T-helper 2 cell treated with Interferon-gamma antibody and Interleukin-4, amounts not matched to agents 5 μg/mL and 100 μg/mL, for 36 hours (primary cell): ENCODE measurements at places on chromosomes 1 and 21.

DNA sequence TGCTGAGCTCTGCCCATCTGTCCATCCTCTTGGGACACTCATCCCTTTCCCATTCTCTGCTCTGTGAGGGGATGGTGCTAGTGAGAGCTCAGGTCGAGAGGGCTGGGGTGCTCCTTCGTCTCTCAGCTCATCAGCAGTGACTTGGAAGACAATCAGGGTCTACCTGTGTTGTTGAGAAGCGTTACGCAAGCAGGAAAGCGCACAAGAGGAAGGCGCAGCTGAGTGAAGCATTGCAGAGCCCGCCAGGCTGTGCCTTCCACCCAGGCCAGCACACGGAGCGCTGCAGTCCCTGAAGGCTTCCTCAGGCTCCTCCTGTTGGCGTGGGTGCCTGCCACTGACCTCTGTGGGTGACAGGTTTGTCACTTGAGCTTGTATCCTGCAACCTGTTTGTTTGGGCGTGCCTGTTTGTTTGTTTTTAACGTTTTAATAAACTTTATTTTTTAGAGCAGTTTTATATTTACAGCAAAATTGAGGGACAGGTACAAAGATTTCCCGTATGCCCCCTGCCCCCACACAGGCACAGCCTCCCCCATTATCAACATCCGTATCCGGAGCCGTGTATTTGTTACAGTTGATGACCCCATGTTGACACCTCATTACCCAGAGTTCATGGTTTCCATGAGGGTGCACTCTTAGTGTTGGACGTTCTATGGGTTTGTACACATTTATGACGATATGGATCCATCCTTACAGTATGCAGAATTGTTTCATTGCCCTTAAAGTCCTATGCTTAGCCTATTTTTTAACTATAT lies 36.7 kb downstream of the ADARB1 start:
- peaks cover 56% of the 10 kb centered on the region for H3K4me1 ChIP-seq
- no peak for DNase-seq
- H3K27me3 ChIP-seq, result no peaks in the 10 kb centered on the region
- H3K4me3 ChIP-seq, result peak overlapping the region; percentile 51
- H3K27ac ChIP-seq, result no peak overlapping the region

GRCh38 chr1:48202030-48202752 lies 20.3 kb upstream of the SLC5A9 start:
- no peaks in the 10 kb centered on the region for H3K36me3 ChIP-seq
- no peak overlapping the region for H3K27ac ChIP-seq
- H3K4me1 ChIP-seq, result no peaks in the 10 kb centered on the region

- peaks cover 9% of the 10 kb centered on the region for H3K27me3 ChIP-seq
- no peak overlapping the region for H3K4me3 ChIP-seq
- no peaks in the 10 kb centered on the region for H3K4me1 ChIP-seq
- DNase-seq, result no peak
- no peak overlapping the region for H3K27ac ChIP-seq
Observed at GRCh38 chr1:220516722-220517042, 11.3 kb upstream of the MARK1 start.

- no peak for DNase-seq
- no peaks in the 10 kb centered on the region for H3K36me3 ChIP-seq
- H3K4me1 ChIP-seq, result no peaks in the 10 kb centered on the region
- no peak overlapping the region for H3K27ac ChIP-seq
- no peaks in the 10 kb centered on the region for H3K27me3 ChIP-seq
- H3K4me3 ChIP-seq, result no peak overlapping the region
Observed at GRCh38 chr21:31993826-31994825, 121.3 kb downstream of the HUNK start.

DNA sequence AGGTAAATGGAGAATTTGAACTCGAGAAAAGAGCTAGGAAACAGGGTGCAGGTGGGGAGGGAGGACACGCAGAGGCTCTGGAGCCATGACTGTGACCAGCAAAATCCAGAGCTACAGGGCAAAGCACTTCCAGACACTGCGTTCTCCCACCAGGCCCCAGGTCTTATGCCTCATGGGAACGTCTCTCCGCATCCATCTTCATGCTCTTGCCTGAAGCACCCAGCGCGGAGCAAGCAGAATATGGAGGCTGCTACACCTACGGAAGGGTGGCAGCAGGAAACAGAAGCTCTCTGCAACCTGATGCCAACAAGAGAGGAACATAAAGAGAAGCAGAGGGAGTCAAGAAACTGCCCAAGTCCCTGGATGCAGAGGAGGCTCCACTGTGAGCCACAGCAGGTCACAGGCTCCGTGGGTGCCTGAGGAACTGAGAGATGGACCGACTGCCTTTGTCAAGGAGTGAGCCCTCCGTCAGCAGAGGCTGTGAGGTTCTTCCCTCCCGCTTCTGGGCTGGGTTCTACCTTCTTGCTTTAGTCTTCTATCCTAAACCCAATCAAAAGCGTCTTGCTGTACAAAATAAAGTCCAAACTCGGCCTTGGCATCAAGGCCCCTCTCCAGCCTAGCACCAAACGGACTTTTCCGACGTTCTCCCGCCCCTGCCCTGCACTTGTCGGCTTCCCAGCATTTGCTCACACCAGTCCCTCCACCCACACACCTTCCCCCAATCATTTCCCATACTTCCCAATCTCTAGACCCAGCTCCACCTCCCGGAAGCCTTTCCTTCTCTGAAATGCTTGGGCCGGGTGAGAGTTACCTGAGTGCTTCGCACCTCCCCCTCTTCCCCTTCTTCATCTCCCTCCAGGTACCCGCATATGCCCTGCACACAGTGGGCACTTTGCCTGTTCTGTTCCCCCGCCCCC lies 930 bp downstream of the DHCR24 start:
- peaks cover 36% of the 10 kb centered on the region for H3K36me3 ChIP-seq
- H3K27ac ChIP-seq, result peak overlapping the region; percentile 87

- peak overlapping the region; percentile 99 for H3K4me3 ChIP-seq
- H3K4me1 ChIP-seq, result peaks cover 64% of the 10 kb centered on the region
- no peaks in the 10 kb centered on the region for H3K27me3 ChIP-seq
- DNase-seq, result no peak
- H3K36me3 ChIP-seq, result peaks cover 12% of the 10 kb centered on the region
- peak overlapping the region; percentile 100 for H3K27ac ChIP-seq
Observed at GRCh38 chr1:150563340-150564038, 14.3 kb downstream of the ADAMTSL4 start.

DNA sequence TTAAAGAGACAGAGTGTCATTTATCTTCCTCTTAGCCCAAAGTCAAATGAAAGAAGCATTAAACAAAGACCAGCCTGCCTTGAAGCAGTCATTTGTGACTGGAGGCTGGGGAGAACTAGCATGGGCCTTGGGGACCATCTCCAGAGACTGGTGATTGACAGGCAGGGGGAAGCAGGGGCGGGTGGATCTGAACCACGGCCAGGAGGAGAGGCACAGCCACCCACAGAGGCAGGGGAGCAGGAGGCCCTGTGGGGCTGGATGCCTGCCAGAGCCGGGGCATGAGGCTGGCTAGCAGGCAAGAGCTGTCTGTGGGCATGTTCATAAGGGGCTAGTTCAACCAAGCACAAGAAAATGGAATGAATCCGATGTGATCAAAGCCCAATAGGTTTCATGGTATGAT lies 73.9 kb downstream of the PLXNA2 start:
- H3K27me3 ChIP-seq, result peaks cover 18% of the 10 kb centered on the region
- no peaks in the 10 kb centered on the region for H3K36me3 ChIP-seq
- no peak for DNase-seq
- no peak overlapping the region for H3K4me3 ChIP-seq
- H3K27ac ChIP-seq, result no peak overlapping the region
- H3K4me1 ChIP-seq, result no peaks in the 10 kb centered on the region

- peaks cover 57% of the 10 kb centered on the region for H3K36me3 ChIP-seq
- no peak for DNase-seq
- H3K27ac ChIP-seq, result peak overlapping the region; percentile 43
- no peaks in the 10 kb centered on the region for H3K27me3 ChIP-seq
- H3K4me1 ChIP-seq, result peaks cover 36% of the 10 kb centered on the region
Observed at GRCh38 chr1:39573736-39574624, 2.6 kb downstream of the PABPC4 start.

DNA sequence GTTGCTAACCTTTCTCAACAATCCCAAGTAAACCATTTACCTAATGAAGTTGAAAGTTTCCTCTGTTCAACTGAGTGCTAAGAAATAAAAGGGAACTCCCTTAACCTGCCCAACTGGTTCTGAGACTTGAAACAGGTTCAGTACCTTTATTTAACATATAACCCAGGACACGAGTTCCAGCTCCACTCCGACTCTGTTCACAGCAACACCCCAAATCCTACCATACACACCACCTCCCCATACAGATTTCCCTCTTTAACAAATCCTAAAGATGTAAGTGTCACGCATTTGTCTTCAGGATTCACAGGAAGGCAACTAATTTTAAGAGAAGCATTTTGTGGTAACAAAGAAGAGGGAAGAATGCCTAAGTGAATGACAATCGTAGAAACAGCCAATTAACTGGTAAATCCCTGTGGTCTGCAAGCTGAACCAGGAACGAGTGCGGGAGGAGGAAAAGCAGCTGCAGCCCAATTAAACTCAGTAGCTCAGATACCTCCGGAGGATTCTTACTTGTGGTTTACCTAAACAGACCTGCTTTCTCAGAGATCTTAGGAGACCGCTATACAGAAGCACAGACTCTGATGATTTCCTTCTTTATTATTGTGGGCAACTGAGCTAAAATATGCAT lies 134.5 kb upstream of the MAGI3 start:
- H3K4me1 ChIP-seq, result no peaks in the 10 kb centered on the region
- DNase-seq, result no peak
- H3K36me3 ChIP-seq, result no peaks in the 10 kb centered on the region
- no peak overlapping the region for H3K4me3 ChIP-seq
- peaks cover 24% of the 10 kb centered on the region for H3K27me3 ChIP-seq
- H3K27ac ChIP-seq, result no peak overlapping the region

- peaks cover 10% of the 10 kb centered on the region for H3K27me3 ChIP-seq
- H3K36me3 ChIP-seq, result no peaks in the 10 kb centered on the region
- H3K4me3 ChIP-seq, result no peak overlapping the region
- H3K4me1 ChIP-seq, result no peaks in the 10 kb centered on the region
- no peak for DNase-seq
- H3K27ac ChIP-seq, result no peak overlapping the region
Observed at GRCh38 chr1:210298936-210299335, 29.8 kb upstream of the HHAT start.

DNA sequence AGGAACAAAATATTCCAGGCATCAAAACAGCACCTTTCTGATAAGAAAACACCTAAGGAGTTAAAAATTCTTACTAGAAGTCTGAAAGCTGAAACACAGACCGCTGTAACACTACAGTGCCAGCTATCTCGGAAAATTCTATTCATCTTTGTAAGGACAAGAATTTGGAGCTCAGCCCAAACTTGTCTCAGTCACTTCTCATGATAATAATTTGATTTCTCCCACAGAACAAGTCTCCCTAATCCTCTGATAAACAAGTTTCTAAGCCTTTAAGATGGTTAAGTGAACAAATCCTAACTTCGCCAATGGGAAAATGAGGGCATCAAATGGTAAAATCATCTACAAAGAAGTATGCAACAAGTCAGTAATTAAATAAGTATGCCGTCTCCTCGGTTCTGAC lies 59.9 kb downstream of the SIPA1L2 start:
- H3K4me1 ChIP-seq, result no peaks in the 10 kb centered on the region
- H3K27me3 ChIP-seq, result peaks cover 5% of the 10 kb centered on the region
- H3K4me3 ChIP-seq, result no peak overlapping the region
- DNase-seq, result no peak

GRCh38 chr1:153023109-153023508 lies 7.9 kb upstream of the SPRR1B start:
- peaks cover 15% of the 10 kb centered on the region for H3K27me3 ChIP-seq
- no peaks in the 10 kb centered on the region for H3K4me1 ChIP-seq
- H3K27ac ChIP-seq, result no peak overlapping the region

DNA sequence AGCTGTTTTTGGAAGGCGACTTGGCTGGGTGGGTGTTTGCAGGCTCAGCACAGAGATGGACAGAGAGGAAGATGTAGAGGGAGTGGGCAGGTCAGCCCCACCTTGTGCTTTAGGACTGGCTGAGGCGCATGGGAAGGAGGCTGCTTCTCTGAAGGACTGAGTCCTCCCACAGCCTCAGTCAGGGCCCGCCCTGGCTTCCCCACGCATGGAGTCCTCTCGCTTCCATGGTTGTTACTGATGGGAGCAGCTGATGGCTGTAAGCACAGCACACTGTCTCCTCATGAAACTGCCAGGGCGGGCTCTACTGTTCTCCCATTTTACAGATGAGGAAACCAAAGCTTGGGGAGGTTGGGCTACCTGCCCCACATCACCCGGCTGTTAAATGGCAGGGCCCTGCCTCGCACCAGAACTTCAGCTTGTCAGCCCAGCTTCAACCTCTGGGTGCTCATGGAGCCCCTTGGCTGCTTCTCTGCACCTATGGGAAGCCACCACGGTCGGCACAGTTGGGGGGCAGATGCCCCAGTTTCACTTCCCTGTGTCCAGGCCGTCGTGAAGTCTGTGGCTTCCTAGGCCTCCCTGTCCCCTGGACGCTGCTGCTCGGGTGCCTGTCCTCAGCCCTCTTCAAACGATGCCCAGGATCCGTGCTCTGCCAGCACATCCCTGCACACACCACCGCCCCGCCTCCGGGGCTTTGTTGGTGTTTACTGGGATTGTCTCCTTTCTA lies 2.4 kb downstream of the TMEM201 start:
- H3K4me1 ChIP-seq, result peaks cover 23% of the 10 kb centered on the region
- peak overlapping the region; percentile 55 for H3K27ac ChIP-seq
- DNase-seq, result no peak
- peak overlapping the region; percentile 80 for H3K4me3 ChIP-seq
- no peaks in the 10 kb centered on the region for H3K36me3 ChIP-seq
- no peaks in the 10 kb centered on the region for H3K27me3 ChIP-seq

DNA sequence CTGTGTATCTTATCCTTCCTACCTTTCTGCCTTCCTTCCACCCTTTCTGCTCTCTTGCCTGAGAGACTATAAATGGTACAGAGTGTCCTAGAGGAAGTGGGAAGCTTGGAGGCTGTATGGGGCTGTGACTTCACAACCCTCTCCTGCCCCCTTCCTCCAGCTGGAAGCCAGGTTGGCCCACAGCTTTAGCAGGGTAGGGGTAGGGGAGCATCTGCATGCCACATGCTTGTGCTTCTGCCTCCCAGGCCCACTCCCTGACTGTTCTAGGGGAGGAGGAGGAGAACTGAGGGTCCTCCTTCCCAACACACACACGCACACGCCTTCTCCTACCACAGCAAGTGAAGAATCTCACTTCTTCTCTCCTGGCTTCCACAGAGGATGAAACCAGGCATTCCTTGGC lies 3.9 kb upstream of the SLC27A3 start:
- H3K36me3 ChIP-seq, result peaks cover 41% of the 10 kb centered on the region
- DNase-seq, result no peak
- H3K4me1 ChIP-seq, result peaks cover 10% of the 10 kb centered on the region
- H3K4me3 ChIP-seq, result no peak overlapping the region
- no peak overlapping the region for H3K27ac ChIP-seq
- H3K27me3 ChIP-seq, result no peaks in the 10 kb centered on the region

DNA sequence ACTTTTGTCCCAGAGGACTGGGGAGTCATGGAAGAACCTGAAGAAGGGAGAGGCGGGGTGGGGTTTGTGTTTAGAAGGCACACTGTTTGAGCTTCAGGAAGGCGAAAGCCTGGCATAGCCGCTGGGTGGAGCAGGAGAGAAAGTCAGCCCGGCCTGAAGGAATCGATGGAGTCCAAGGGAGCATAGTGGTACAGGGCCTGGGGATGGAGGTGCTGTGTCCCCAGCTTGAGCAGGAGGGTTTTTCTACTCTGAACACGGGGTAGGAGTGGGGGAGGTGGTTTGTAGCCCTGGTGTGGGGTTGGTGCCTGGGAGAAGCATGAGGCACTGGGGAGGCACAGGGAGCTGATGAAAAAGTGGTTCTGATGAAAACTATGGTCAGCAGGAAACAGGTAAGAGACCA lies 4.7 kb upstream of the CCDC24 start:
- DNase-seq, result no peak
- H3K27me3 ChIP-seq, result no peaks in the 10 kb centered on the region
- H3K4me3 ChIP-seq, result no peak overlapping the region
- peaks cover 3% of the 10 kb centered on the region for H3K36me3 ChIP-seq

- no peaks in the 10 kb centered on the region for H3K4me1 ChIP-seq
- no peak overlapping the region for H3K27ac ChIP-seq
- no peak overlapping the region for H3K4me3 ChIP-seq
- DNase-seq, result no peak
- no peaks in the 10 kb centered on the region for H3K36me3 ChIP-seq
Observed at GRCh38 chr1:76615253-76616035, 251.8 kb upstream of the ST6GALNAC5 start.
